CD8-positive, alpha-beta memory T cell (primary cell): ENCODE measurements at places on chromosomes 11 and 22.

GRCh38 chr11:121741761-121742361, 289.1 kb upstream of the SORL1-AS1 start:
- H3K4me1 ChIP-seq, result no peaks in the 10 kb centered on the region
- no peaks in the 10 kb centered on the region for H3K27me3 ChIP-seq
- H3K36me3 ChIP-seq, result no peaks in the 10 kb centered on the region
- H3K27ac ChIP-seq, result no peak overlapping the region

GRCh38 chr11:15333407-15333806, 218.7 kb downstream of the INSC start:
- no peak overlapping the region for H3K27ac ChIP-seq
- no peaks in the 10 kb centered on the region for H3K27me3 ChIP-seq
- H3K36me3 ChIP-seq, result no peaks in the 10 kb centered on the region
- no peaks in the 10 kb centered on the region for H3K4me1 ChIP-seq
- no peak overlapping the region for H3K4me3 ChIP-seq

GRCh38 chr11:44446366-44446762, 119.1 kb upstream of the CD82 start:
- no peak for DNase-seq
- no peaks in the 10 kb centered on the region for H3K36me3 ChIP-seq

DNA sequence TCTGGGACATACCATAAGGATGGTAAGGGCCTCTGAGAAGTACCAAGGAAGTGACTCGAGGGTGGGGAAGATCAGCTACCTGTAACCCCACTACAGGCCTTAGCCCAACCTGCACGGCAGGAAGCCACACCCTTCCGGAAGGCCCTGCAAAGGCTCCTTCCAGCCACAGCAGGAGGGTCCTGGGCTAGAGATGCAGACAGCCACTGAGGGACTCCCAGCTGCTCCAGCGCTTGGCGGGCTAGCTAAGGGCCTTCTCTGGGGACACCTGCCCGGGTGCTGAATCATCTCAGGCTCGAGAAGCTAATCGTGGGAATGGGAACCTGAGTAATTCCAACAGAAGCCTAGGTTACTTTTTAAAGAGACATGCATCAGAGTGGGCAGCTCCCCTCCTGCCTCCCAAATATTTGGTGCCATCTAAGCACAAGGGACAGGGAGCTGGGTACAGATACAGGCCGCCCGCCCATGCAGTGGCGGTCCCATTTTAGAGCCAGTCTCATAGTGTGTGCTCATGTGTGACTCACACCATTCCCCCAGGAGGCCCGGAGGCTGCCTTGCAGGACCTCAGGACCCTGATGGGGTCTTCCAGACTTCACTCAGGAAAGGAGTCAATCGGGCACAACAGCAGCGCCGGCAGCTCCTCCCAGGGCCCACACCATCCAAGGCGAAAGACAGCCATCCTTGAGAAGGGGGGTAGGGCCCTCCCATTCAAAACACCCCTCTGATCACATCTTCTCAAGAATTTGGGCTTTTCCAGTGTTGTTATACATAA, 8.0 kb downstream of the MYH9 start:
- H3K4me1 ChIP-seq, result peaks cover 96% of the 10 kb centered on the region
- H3K36me3 ChIP-seq, result peaks cover under 1% of the 10 kb centered on the region
- DNase-seq, result peak; percentile 81
- H3K27ac ChIP-seq, result peak overlapping the region; percentile 48
- no peaks in the 10 kb centered on the region for H3K27me3 ChIP-seq
